ENCODE measurements at places on chromosomes 3 and 15.

DNA sequence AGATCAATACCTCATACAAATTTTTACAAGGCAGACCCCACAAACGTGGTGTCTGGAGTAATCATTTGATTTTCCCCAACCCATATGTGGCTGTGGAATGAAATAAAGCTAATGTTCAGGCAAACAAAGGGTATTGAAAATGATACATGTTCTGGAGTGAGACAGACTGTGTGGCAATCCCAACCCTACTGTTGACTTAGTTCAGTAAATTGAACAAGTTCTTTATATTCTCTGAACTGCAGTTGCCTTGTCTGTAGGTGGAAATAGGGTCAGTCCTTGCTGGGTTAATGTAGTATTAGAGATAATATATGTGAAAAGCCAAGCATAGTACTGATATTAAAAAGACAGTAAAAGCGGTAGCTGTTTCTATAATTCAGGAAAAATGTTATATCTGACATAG, 69.0 kb downstream of the GRM7 start:
- DNase-seq = no peak

GRCh38 chr3:44993471-44994205, 17.6 kb downstream of the EXOSC7 start:
- no peak for DNase-seq

DNA sequence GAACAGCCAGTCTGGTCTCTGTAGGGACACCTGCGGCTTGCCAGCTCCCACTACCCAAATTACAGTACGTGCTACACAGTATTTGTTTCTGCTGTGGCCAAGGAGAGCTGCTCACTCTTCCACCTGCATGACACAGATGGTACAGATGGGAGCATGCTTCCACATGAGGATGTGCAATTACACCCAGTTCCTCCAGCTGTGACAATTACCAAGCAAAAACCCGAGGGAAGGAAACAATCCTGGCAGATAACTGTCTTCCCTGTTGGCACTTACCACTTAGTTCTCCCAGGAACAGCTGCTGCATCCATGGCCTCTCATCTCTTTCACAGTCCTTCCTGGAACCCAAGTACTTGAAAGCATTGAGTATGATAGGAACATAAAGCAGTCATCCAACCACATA, 34.4 kb downstream of the DET1 start:
- peak; percentile 66 for DNase-seq

DNA sequence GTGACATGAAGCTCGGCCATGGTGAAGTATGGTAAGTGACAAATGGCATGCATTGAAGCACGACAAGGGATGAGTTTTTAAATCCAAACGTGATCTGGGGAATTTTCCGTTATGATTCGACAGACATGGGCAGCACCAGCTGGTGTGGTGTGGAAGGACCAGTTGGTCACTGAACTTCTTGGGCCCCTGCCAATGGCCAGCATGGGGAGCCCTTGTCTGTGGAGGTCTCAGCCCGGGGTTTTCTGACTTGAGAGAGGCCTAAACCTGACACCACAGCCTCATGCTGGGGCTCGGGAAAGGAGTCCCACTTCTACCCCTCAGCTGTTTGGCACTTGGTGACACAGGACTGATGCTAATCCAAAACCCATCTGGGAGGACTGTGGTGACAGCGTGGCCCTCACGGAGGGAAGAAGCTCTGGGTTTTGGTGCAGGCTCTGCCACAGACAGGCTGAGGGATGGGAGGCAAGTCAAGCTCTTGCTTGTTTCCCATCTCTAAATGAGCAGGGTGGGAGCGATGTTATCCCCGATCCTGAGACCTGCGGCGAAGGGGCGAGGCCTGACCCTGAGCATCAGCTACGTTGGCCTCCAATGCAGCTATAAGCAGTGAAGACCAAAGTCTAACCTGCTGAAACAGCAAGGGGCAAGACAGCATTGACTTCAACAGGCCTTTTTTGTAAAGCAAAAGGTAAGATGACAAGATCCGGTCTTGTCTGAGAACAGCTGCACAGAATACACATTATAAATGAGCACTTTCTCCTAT, 69.5 kb downstream of the ATP1B3 start:
- DNase-seq = no peak

DNA sequence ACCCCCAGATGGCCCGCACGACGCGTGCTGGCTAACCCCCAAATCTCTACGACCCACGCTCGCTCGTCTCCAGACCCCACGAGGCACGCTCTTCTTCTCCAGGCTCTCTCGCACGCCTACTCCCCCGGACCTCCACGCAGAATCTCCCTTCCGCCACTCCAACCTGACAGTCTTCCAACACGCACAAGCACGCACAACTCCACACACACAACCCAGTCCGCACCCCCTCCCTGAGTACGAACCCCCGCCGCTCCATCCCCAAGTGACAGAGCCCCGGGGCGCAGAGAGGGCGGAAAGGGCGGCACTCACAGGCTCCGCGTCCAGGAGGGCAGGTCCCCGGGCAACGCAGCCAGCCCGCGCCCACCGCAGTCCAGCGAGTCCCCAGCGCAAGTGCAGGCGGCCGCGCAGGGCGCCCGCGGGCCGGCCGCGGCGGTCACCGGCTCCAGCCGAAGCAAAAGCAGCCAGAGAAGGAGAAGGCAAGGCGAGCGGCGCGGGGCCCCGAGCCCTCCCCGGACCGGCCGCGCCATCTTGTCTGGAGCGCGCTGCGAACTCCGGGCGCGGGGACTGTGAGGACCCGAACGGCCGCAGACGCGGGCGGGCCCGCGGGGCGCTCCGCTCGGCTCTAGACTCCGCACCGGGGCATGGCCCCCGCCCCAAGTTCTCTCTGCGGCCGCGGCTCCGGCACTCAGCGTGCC, 794 bp downstream of the LRIG1 start:
- no peak for DNase-seq

DNA sequence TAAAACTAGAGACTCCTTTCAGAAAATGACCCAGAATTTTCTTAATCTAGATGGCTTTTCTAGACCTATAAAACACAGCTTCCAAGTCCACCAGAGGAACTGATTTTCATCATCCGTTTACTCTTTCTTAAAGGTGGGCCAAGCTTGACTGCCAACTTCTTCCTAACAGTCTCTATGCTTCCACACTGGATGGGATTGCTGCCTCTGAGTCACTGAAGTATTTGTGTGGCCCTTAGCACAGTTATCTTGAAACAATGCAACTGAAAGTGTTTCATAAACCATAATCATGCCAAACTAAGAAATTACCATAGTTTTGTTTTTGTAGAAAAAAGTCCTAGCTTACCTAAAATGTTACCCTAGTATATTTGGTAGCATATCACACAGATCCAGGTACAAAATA, 985.7 kb downstream of the TUSC7 start:
- no peak for DNase-seq

DNA sequence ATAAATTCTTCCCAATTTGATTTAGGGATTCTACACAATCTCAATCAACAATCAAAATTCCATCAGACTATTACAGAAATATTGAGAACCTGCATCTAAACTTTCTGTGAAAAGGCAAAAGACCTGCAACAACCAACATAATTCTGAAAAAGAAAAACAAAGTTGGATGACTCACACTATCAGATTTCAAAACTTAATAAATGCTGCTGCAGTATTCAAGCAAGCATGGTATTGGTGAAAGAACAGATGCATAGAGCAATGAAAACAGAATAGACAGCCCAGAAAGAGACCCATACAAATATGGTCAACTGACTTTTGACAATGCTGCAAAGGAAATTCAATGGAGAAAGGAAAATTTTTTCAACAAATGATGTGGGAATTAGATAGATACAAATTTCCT, 477.1 kb upstream of the NR2F2 start:
- DNase-seq = no peak

DNA sequence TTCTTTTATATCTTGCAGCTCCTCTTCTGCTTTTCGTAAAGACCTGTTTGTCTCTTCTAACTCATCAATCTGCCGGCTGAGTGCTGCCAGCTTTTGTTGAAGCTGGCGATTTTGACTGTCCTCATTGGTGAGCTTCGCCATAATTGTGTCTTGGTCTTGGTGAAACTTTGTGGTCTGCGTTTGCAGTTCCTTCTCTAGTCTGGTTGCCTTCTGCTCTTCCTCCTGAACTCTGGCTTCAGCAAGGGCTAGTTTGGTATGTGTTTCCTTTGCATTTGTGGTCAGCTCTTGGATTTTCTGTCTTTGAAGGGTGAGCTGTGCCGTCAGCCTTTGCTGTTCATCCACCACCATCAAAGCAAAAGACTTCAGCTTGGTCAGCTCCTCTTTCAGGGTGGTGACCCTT, 32.9 kb downstream of the CMSS1 start:
- no peak for DNase-seq

GRCh38 chr3:12730506-12731242, 28.4 kb downstream of the TMEM40 start:
- DNase-seq = no peak

DNA sequence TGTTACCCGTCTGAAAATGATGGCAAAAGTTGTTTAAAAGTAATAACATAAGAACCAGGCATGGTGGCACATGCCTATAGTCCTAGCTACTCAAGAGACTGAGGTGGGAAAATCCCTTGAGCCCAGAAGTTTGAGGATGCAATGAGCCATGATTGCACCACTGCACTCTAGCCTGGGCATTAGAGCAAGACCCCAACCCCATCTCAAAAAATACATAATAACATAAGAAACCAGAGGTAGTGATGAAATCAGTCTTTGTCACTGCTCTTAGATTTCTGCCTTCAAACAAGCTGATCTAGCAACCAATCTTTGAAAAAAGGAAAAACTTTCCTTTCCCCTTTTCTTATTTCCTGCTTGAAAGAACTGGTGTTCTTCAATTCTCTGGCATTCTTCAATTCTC, 71.3 kb downstream of the TMCC1 start:
- no peak for DNase-seq

GRCh38 chr3:152328841-152329240, 60.1 kb downstream of the MBNL1 start:
- DNase-seq = no peak

DNA sequence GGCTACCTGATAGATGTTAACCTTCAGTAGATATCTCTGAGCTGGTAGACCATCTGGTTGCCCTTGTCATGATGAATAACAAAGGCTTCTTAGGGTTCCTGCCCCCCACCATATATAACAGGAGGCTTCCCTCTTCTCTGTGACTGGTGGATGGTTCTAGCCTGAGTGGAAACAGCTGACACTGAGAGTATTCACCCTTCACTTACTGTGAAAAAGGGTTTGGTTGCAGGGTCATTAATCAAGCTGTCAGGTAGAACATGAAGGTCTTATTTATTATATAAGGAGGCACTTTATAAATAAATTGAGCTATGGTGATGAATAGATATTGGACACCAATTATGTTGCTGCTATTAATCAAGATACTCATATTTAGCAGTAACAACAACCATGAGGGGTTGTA, 58.6 kb downstream of the CACNA2D3 start:
- DNase-seq = no peak

GRCh38 chr3:21705769-21706168, 45.2 kb downstream of the ZNF385D start:
- DNase-seq = no peak

GRCh38 chr15:72783004-72783639, 436 bp downstream of the ADPGK start:
- no peak for DNase-seq

- DNase-seq = no peak
Measured at GRCh38 chr15:63063877-63064409, 21.4 kb downstream of the TPM1 start.

GRCh38 chr3:177812492-177812891, 615.2 kb upstream of the TBL1XR1 start:
- no peak for DNase-seq

DNA sequence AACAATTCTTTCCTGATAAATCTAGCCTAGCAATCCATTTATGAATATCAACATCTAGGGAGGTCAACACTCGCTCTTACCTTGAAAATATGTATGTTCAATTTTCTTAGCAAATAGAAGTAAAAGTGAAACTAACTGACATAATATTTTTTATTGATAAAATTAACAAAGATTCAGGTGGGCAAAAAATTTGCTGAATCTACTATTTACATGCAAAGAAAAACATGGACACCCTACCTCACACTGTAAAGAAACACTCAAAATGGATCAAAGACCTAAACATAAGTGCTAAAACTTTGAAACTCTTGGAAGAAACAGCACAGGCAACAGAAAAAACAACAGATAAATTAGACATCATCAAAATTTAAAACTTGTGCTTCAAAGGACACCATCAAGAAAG, 151.6 kb upstream of the MYRIP start:
- no peak for DNase-seq

- no peak for DNase-seq
Measured at GRCh38 chr3:55554634-55555425, 67.7 kb upstream of the WNT5A start.

DNA sequence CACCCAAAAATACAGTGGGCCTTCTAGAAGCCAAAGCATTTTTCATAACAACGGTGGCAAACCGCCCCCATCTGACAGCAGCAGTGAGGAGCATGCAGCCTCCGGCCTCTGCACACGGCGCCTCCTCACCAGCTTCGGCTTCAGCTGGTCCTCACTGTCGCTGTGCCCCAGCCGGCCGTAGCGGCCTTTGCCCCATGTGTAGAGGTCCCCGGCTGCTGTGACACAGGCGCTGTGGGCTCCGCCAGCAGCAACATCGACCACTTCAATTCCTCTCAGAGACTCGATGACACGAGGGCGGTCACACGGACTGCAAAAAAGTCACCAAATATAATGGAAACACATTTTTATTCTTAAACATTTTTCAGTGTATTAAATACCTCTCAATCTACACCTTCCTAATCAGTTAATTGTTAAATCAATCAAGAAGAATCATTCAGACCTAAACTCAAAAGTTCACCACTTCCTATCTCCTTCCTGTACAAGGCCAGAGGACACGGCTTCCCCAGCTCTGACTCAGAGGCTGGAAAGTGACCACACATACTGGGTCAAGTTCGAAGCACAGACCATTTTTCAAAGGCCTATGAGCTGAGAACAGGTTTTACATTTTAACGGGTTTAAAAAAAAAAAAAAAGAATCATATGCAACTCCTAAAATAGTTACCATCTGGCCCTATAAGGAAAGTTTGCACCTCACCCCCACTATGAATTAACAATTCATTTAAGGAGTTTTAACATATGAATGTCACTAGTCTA, 33.6 kb upstream of the OCA2 start:
- no peak for DNase-seq

- DNase-seq = no peak
Measured at GRCh38 chr3:83928391-83928790, 1030.4 kb upstream of the CADM2 start.

DNA sequence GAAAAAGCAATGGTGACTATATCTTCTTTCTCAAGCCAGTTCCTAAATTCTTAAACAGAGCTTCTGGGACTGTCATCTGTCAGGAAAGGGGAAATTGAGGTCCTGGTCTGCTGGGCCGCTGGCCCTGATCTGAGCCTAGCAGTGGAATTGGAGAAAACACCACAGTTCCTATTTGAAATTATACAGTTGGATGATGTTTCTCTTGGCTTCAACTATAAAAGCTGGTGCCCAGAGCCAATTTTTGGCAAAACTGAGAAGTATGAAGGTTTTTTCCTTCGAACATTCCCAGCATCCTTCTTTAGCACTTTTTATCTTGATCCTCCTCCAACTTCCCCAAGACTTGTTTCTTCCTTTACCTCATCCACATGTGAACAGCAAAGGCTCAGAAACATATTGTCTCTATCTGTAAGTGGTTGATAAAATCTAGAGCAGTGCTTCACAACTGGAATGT, 83.9 kb downstream of the CD47 start:
- DNase-seq = no peak

GRCh38 chr3:20488151-20488550, 302.1 kb upstream of the SGO1 start:
- no peak for DNase-seq
